Stimulated activated CD8-positive, alpha-beta memory T cell treated with anti-CD3 and anti-CD28 coated beads, Interleukin-4, amount 100 ng/mL, for 1 hour (primary cell): ENCODE measurements at places on chromosomes 1 and 21.

DNA sequence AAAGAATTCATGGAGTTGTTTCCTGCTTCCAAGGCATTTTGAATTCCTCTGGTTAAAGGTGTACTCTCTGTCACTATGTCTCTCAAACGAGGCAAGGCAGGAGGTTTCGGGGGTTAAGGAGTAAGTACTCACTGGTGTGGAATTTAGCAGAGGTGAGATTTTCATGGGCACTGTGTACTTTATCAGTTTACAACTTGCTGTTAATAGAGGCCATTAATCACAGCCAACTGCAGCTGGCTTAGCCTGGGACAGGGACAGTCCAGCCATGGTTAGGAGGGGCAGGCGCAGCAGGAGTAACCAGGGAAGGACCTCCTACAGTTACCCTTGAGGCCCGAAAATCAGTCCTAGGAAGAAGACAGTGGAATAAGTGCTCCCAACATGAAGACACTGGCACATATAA is 18.1 kb upstream of the TMEM9 start:
- no peak for DNase-seq

GRCh38 chr1:153238527-153238926 is 21.0 kb upstream of the LORICRIN start:
- no peak for DNase-seq

DNA sequence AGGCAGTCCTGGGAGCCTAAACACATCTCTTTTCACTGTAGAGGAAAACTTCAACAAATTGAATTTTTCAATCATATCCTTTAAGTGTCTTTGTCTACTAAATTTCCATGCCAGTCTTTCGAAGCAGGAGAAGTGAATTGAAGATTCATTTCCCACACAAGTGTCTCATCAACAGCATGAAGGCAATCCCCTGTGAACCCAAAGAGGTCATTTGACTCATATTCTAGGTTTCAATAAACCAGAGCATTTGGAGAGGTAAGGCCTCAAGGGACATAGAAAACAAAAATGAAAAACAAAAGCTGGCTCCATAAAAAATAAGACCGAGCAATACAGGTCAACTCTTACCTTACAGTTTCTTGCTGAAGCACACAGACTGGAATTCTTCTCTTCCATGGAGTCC is 94.1 kb upstream of the ATP1B1 start:
- no peak for DNase-seq

DNA sequence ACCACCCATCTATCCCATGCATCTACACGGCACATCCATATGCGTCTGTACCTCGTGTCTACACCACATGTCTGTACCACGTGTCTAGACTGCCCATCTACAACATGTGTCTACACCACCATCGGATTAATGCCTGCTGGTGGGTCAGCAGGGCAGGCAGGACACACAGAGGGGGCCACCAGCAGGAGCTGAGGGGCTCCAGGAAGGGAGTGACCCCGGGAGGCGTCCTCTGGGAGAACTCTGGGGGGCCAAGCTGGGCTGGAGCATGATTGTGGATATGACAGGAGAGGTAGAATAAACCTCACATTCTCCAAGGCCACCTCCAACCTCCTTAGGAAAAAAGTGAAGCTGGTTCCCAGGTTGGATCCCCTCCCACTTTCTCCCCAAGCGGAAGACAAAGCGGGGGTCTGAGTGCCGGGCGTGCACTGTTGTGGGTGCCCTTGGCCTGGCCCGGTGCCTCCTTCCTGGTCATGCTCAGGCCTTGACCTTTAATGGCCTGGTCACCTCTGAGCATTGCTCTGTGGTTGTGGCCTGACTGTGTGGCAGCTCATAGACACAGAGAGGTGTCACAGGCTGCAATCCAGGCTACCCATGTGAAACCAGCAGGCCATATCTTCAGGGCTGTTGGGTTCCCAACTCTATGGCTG is 881 bp upstream of the ACTRT2 start:
- DNase-seq: no peak

- DNase-seq: no peak
These were observed 16.3 kb downstream of the CRYBG2 start for GRCh38 chr1:26337625-26338024.

GRCh38 chr1:99181892-99182291 is 82.4 kb upstream of the PLPPR4 start:
- no peak for DNase-seq

DNA sequence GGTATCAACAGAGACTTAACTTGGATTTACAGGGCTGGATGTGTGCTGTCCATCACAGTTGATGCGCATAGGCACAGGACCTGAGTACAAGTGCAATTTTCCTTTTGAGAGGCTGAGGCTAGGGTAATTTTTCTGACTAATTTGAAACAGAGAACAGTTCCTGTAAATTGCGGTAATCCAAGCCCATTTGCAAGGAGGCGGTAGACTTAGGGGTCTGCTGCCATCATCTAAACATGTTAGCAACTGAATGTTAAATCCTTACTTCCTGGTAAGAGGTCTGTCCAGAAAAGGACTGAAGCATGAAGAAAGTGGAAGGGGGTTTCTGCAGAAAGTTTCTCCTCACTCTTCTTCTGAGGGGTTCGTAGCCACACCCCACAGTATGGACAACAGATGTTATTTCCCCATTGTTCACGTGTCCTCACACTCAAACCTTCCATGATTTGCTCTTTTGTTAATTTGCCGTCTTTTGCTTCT is 23.7 kb upstream of the C1orf198 start:
- DNase-seq: no peak

DNA sequence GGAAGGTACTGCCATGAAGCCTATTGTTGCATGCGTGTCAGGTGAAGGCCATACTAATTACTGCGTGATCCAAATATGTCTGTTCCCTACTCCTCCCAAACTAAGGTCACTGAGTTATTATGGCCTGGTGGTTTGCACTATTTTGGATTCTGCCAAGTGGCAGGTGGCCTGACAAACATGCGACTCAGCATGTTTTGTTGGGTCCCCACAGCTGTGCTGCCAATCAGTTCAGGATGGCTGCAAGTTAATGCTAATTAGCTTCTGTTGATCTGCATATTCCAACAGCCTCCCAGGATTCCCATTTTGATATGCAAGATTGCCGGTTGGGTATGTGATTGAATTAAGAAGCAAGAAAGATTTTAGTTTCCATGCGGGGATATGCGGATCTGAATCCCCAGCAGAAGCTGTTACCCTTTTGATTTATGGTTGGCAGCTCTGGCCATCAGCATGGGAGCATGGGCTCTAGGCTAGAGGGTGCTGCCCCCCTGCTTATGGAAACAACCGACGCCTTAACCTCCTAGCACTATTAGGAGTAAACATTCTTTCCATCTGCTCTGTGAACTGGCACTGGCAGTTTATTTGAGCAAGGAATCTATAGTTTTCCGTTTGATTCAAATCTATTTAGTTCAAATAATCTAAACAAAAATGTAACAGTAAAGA is 429.8 kb upstream of the C1orf87 start:
- no peak for DNase-seq

DNA sequence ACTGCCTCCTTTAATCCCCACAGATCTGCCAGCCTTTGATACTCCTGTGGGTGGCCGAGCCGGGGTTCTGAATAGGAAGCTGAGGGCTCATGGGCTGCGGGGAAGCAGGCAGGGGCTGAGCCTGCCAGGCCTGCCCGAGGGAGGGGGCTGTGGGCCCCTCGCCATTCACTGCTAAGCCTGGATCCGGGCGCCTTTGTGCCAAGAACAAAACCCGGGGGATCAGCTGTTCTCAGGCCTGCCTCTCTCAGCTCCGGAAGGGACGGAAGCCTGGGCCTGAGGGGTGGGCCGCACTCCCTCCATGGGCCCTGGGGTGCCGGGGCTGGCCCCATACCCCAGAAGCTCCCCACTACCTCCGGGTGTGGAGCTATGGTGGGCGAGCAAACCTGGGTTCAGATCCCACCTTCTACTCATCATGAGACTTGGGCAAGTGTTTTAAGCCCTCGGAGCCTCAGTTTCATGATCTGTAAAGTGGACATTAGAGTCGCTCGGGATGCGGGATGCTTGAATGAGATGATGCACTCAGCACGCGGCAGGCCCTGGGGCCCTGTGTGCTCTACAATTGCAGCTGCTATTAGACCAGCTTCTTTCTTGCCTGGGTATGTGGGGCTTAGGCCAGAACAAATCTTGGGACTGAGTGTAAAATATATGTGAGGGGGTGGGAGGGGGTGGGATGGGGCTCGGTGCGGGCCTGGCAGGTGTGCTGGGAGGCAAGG is 19.2 kb upstream of the EPHA2 start:
- no peak for DNase-seq

- DNase-seq: no peak
These were observed 457 bp downstream of the SRM start for GRCh38 chr1:11059155-11059967.

DNA sequence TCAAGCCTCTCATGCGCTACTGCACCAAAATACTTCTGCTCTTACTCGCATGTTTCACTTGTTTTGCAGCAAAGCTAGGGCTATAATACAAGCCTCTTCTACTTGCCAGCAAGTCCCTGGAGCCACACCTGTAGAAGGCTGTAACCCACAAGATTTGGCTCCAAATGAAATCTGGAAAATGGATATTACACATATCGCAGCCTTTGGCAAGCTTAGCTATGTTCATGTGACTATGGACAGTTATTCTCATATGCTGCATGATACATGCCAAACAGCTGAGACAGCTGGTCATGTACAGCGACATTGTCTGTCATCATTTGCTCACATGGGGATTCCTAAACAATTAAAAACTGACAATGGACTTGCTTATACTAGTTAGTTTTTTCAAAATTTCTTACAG is 270.3 kb downstream of the COL11A1 start:
- no peak for DNase-seq

DNA sequence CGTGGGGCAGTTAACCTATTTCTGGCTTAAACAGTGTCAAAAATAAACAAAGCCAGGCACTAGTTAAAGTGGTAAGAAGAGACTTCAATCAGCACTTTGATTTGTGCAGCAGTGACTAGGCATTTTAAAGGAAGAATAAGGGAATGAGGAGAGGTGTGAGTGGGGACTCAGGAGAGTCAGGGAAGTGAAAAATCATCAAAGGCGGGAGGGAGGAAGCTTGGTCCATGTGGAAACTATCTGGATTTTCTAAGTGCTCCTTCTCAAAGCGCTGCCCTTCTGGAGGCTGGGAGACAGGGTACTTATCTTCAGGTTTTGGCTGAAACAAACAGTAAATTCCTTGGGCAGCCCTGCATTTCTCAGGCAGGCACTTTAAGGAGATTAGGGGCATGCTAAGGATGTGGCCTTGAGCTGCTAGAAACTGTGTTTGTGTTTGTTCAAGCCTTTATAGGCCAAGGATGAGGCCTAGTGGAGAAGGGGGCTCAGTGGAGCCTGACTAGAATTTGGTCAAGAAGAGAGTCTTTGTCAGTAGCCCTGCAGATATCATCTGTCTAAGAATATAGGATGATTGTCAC is 486.5 kb downstream of the SIPA1L2 start:
- no peak for DNase-seq

DNA sequence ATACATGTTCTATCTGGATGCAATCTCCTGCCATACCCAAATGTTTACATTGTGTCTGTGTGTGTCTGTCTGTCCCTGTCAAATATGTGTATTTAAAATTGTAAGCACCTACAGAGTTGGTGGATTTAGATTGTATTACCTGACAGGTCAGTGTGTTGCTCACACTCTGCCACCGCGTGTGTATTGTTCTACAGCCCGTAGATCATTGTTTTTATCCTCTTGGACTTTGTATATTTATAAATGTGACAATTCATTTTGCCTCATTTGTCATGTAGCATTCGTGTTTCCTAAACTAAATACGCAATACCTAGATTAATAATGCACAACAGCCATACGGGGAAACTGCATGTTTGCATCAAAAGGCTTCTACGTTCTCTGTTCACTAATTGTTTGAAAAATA is 634 bp downstream of the ALG14 start:
- DNase-seq: no peak

DNA sequence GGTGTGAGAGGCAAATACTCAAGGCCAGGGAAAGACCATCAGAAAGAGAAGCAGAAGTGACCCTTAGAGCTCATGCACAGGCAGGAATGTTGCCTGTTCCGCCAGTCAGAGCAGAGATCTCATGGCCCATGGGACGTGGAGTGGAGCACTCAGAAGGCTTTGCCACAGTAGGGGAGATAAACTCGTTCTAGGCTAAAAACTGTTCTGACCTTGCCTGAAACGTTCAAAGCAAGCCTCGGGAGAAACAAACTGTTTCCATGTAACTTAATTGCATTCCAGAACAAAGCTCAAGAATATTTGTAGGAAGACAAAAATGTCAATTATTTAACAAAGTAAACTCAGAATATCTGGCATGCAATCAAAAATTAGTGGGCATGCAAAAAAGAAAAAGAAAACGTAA is 20.7 kb upstream of the SLC19A1 start:
- no peak for DNase-seq

- DNase-seq: no peak
These were observed 537.6 kb downstream of the MATN1 start for GRCh38 chr1:30185809-30186208.

DNA sequence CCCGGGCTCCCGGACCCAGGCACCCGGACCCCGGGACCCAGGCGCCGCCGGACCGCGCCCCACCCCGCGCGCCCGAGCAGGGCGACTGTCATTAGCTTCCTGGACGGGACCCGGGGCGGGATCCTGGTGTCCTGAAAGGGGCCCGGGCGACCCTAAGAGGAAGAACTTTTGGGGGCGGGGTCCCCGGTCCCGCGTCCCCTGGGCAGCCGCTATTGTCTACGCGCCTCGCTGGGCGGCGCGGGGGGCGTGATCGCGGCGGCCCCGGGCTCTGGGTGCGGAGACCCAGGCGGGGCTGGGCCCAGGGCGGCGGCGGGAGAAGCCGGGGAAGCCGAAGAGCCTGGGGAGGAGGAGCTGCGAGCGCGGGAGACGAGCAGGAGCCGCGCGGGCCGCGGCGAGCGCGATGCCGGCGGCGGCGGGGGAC is 465 bp downstream of the HUNK start:
- DNase-seq: no peak

- DNase-seq: no peak
These were observed 41.6 kb downstream of the LAMC2 start for GRCh38 chr1:183227422-183228346.

DNA sequence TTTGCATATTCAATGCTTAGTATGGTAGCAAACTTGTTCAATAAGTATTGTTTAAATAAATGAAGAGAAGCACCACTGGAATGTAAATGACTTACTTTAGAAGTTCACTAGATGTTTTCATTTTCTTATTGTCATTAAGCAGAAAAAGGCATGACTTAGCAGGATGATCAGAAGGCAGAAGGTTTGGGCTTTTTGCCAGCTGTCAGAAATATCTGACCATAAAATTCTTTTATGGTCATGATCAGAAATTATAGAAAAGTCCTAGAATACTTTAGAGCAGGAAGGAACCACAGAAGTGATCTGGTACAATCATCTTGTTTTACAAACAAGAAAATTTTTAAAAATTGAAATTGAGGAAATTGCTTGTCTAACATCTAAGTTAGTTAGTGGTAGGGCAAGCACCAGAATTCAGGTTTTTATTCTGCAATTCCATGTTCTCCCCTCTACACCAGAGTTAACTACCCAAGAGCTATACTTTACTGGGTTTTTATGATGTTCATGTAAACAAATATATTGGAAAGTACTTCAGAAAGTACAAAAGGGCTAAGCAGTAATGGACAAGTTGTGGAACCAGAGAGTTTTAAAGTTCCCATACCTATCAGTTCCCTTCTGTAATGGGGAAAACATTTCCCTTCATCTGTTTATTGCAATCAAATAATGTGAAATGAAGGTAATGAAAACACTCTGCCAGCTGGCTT is 10.1 kb downstream of the FMO5 start:
- no peak for DNase-seq
